Activated naive CD8-positive, alpha-beta T cell treated with anti-CD3 and anti-CD28 coated beads for 36 hours (primary cell): ENCODE measurements at places on chromosomes 6 and 20. TPM values are rescaled to one million over a fixed set of nuclear protein-coding genes. Genes with fewer than 3 reads are reported as not detected.
A peak's percentile ranks its signal among the peaks of the same experiment; 100 is the strongest.

DNA sequence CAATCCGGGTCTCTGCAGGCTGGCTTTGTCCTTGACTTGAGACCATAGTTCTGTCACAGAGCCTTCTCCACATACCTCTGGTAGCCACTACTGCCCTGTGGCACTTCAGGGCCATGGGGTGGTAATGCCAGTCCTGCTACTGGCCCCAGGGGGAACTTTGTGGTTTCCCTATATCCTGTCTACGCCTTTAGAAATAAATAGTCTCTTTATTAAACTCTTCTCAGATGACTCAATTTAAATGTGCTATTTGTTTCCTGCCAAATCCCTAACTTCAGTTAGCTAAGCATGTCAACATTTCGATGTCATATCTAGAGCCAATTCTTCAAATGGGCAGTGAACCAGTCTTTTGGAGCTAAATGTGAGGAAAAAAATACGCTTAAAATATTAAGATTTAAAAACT, 60.1 kb downstream of the SEL1L2 start:
- no peak overlapping the region for H3K27ac ChIP-seq
- H3K4me1 ChIP-seq, result no peaks in the 10 kb centered on the region
- DNase-seq, result no peak
- no peak overlapping the region for H3K4me3 ChIP-seq
- no peaks in the 10 kb centered on the region for H3K36me3 ChIP-seq

Gene TCF15
- total RNA-seq, result 0.23 TPM

- no peak overlapping the region for H3K27ac ChIP-seq
- peak overlapping the region; percentile 87 for H3K4me3 ChIP-seq
- DNase-seq, result no peak
- H3K27me3 ChIP-seq, result no peaks in the 10 kb centered on the region
Observed at GRCh38 chr6:31498748-31499147, 803 bp downstream of the MICB start.

Gene PEDS1
- 17.4 TPM for total RNA-seq

DNA sequence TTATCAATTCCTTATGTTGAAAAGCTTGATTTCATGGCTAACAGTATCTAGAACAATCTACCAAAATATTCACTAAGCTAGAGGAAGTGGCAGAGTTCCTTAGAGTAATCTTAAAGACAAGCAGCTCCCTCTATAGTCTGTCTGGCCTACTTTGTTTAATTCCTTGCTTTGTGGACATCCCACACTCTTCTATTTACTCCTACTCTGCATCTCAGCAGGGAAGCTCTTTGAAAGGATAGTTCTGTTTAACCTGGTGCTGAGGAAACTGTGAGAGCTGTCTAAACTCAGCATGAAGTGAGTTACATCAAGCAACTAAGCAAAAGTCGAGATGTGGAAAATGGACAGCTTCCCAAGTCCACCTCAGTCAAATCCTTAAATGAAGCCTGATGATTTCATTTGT, 4.3 kb downstream of the REV3L start:
- DNase-seq, result no peak
- H3K4me3 ChIP-seq, result no peak overlapping the region
- no peaks in the 10 kb centered on the region for H3K27me3 ChIP-seq
- peaks cover 4% of the 10 kb centered on the region for H3K36me3 ChIP-seq
- no peak overlapping the region for H3K27ac ChIP-seq

Gene TBC1D7
- 20.6 TPM for total RNA-seq

Gene UST
- 0.82 TPM for total RNA-seq
